ENCODE measurements at places on chromosomes 5 and 9. TPM values are rescaled to one million over a fixed set of nuclear protein-coding genes. Genes with fewer than 3 reads are reported as not detected.

MYOZ3 gene
- total RNA-seq = 12.7 TPM

RNF208 gene
- 4.1 TPM for total RNA-seq

DNA sequence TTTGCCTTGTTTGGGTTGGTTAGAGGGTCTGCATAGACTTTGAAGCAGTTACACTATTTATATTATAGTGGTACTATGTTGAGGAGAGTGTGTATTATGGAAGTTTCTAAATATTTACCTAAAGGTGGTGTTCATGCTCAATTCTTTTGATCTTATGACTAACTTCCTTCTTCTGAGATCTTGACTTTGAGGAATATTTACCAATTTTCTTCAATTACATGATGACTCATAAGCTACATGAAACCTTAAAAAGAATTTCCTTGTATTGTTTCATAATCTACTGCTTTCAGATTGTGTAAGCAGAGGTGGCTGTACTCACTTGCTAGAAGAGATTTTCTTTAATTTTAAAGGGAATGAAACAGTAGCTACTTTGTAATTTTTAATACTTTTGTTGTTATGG, 276.1 kb downstream of the TAF11L14 start:
- DNase-seq = no peak

PPP3R2 gene
- 18.0 TPM for total RNA-seq

- no peak for DNase-seq
These were observed 115.1 kb upstream of the ZNF366 start for GRCh38 chr5:72622170-72622760.

GRCh38 chr9:70412832-70413463, 1.5 kb downstream of the KLF9 start:
- DNase-seq = peak; percentile 74

VCAN gene
- 15.7 TPM for total RNA-seq

GRCh38 chr5:135537271-135537670, 1.5 kb upstream of the NEUROG1 start:
- DNase-seq = no peak

DNA sequence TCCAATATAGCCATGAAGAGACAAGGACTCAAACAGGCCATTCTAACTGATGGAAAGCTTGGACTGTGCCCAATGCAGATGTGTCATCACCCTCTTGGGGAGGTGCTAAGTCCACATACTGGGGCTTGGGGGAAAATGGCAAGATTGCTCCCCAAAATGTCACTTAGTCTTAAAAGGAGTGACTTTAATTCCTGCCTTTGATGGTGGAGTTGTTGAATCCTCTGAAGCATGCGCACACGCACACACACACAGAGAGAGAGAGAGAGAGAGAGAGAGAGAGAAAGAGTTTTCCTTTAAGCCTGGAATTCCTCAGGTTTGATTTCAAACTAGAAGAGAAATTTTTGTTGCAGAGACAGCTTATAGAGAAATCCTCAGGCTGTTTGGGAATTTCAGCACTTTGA, 161.9 kb upstream of the GAS1 start:
- no peak for DNase-seq

DNA sequence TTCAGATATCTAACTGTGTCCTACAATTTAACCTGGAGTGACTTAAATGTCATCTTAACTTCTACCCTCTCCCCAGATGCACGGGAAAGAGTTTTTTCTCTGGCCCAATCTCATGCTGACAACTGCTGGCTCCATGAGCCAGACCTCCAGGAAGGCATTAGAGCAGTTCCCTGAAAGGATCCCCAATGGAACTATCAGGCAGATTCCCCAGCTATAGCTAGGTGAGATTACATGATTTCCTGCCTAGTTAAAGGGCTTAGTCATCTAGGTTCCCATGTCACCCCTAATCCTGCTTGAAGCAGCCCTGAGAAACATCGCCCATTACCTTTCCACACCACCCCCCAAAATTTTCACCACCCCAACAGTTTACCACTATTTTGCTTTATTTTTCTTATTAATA, 373.5 kb upstream of the TRPC7 start:
- DNase-seq = no peak

GRCh38 chr9:89531766-89532165, 33.9 kb upstream of the SEMA4D start:
- no peak for DNase-seq

FST gene
- total RNA-seq = 8.0 TPM

NRARP gene
- total RNA-seq = 14.4 TPM

GRCh38 chr5:111326551-111326950, 102.4 kb downstream of the CAMK4 start:
- peak; percentile 27 for DNase-seq

DNA sequence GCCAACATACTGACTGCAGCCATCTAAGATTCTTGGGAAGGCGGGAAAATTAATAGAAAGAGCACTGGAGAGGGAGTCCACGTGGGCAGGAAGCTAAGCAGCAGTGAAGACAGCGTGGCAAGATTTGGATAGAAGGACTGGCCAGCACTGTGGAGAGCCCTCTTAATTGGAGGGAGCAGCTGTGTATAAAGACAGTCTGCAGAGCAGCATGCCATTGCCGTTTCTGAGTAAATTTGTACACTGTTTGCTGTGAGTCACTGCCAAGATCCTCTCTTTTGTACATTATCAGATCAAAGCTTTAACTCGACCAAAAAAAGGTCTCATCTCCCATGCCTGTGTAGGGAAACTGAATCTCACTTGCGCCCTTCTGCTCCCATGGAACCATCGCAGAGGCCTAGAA, 45.3 kb downstream of the INSYN2B start:
- no peak for DNase-seq

- DNase-seq = no peak
These were observed 47.7 kb downstream of the ZNF608 start for GRCh38 chr5:124698770-124699169.

DNA sequence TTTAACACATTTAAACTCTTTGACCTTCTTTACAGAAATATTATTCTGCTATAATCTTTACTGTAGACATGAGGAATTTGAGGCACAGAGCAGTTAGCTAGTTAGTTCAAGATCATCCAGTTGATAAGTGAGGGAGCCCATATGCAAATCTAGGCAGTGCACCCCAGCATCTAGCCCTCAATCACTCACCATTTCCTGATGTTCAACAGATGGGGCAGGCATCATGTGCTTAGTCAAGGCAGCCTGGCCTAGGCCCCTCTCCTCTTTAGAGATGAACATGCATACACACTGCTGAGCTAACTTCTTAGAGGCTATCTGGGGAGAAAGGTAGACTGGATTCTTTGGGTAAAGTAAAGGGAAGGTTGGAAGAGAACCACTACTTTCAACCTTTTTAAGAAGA, 206.8 kb upstream of the SLC24A2 start:
- DNase-seq = no peak

C9orf40 gene
- 8.9 TPM for total RNA-seq

LAMC3 gene
- 136 TPM for total RNA-seq

DNA sequence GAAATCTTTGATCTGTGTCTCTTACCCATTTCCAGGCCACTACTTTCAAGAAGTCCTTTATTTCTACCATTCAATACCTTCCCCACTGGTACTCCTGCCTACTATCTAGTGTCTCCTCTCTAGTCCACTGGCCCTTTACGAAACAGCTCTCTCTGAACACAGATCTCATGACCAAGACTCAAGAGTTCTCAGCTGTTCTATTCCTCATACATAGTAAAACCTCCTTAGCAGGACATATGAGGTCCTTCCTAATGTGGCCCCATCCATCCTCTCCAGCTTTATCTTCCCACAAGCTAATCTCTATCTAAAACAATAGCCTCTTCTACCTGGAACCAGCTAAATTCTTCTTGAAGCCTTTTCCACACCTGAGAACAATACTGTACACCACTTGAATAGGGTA, 2.6 kb downstream of the TEX10 start:
- DNase-seq = no peak

QRFP gene
- not detected for total RNA-seq

DNA sequence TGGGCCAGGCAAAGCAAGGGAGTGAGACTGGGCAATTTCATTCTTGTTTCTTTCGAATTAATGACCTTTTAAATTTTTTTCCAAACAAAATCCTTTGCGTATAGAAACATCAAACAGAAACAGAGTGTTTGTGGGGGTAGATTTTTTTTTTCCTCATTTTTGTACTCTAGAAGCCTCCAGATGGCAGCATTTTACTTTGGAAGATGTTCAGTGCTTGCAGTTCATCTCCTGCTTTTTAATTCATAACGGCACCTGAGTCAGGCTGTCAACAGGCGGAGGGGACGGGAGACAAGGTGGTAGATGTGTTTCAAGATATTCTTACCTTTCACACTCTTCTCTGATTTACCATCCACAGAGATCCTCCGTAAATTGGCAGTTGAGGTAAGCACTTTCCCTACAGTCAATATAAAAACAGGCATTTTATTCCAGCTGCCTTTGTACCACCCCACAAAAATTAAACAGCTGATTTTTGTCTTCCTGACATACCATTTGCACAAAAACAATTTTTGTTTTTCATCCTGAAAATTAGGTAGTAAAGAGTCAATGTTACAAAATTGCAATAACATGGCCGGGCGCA, 99.5 kb upstream of the FBXL17 start:
- DNase-seq = no peak

DNA sequence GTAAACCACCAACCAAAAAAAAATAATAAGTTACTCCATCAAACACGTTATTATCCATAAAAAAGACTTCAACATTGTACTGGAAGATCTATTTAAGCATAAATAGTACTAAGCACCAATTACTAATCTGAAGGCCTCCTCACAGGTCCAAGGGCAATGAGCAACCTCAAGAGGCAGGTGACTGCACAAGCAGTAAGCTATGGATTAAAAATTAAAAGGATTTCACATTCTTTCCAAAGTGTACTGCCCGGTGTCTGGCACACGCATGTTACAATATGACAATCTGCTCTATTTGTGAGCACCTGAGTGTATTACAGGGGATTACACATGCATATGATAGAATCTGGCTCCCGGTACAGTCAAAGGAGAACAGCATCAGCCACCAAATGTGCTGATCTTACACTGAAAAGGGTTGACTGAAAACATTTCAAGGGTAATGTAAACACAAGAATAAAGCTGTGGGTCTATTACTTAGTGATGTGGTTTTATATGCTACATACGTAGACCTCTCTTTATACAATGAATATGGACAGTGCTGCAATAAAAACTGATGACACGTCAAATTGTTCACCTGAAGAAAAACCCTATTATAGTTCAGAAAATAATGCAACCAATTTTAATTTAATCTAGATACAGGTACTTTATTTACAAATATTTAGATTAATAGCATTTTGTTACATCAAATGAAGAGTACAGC, 22.8 kb downstream of the RAB14 start:
- DNase-seq = no peak

GRCh38 chr9:129398101-129398960, 220.3 kb upstream of the IER5L start:
- DNase-seq = no peak

DNA sequence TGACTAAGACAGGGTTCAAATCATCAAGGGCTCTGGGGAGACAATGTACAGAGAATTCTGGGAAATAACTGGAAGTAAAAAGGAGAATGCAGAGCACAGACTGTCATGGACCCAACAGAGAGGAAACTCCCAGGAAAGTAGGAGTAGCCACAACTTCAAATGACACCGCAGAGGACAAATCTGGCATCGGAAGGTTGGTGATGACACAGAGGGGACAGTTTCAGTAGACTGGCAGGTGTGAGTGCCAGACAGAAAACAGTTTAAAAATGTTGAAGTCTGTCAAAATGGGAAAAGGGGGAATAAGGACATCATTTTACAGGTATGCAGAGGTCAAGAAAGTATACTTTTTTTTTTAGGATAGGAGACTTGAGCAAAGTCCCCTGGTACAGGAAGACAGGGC, 70.2 kb downstream of the EPB41L4A start:
- no peak for DNase-seq

DNA sequence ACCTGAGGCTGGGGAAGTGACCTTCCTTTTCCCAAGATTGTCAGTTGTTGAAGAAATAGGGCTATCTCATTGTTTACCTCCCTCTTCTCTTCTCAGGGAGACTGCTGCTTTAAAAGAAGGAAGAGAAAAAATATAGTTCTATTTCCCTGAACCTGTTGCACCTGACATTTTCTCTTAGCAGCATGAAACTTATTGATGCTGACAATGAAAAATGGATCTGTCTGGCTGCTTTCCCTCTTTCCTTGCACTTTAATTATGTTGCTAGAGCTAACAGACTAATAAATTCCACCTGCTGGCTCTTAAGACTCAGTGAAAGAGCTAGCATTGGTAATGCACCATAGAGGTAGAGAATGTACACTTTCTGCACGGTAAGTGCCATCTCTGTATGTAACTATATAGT, 6.2 kb upstream of the CKMT2 start:
- DNase-seq = no peak

MAPKAP1 gene
- 112 TPM for total RNA-seq

DNA sequence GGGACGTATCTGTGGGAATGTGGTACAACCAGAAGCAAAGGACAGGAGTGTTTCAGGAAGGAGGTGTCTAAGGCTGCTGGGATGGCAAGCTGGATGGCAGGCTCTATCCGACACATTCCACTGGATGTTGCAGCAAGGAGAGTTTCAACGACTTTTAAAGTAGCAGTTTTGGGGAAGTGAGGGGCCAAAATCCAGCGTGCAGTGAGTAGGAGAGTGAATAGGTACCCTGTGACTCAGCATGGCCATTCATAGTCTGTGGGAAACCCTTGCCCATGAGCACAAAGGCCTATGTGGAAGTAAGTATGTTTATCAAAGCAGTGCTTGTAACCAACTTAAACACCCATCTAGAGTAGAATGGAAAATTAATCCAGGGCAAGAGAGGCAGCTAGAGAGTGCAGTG, 664.7 kb downstream of the ACTL7B start:
- no peak for DNase-seq

DNA sequence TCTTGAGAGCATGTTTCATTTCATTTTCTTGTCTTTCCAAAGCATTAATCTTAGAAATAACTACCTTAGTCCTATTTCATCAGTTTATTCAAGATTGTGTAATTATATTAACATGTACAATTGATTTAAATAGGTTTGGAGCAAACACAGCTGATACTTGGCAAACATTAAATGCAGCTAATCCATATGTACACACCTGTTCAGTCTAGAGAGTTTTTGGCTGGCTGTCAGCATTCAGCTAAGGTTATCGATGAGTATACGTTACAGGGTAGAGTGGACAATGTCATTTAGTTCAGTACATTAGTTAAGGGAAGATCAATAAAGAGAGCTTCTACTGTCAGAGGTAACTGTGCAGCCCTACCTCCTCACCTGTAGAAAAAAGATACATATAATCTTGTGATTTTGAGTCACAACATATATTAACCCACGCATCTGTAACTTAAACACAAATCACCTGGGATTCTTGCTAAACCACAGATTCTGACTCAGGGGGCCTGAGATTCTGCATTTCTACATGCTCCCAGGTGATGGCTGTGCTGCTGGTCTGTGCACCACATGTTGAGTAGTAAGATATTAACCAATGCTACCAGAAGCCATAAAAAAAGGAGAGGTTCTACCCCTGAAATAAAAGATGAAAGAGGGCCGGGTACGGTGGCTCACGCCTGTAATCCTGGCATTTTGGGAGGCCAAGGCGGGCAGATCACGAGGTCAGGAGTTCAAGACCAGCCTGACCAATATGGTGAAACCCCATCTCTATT, 34.1 kb upstream of the PCA3 start:
- DNase-seq = no peak

TNC gene
- 3.5 TPM for total RNA-seq

- DNase-seq = no peak
These were observed 50.6 kb upstream of the NRARP start for GRCh38 chr9:137352511-137353222.
